ENCODE measurements at places on chromosomes 5 and 9.

GRCh38 chr9:445033-445432, 230.4 kb downstream of the DOCK8 start:
- peak; percentile 70 for DNase-seq

GRCh38 chr5:164191240-164191639, 685.8 kb downstream of the MAT2B start:
- peak; percentile 65 for DNase-seq

GRCh38 chr9:89806371-89807100, 201.7 kb downstream of the GADD45G start:
- no peak for DNase-seq

- no peak for DNase-seq
These were observed 632.6 kb upstream of the EDIL3 start for GRCh38 chr5:85017261-85017660.

- DNase-seq = no peak
These were observed 343 bp downstream of the LMX1B start for GRCh38 chr9:126614088-126614454.

DNA sequence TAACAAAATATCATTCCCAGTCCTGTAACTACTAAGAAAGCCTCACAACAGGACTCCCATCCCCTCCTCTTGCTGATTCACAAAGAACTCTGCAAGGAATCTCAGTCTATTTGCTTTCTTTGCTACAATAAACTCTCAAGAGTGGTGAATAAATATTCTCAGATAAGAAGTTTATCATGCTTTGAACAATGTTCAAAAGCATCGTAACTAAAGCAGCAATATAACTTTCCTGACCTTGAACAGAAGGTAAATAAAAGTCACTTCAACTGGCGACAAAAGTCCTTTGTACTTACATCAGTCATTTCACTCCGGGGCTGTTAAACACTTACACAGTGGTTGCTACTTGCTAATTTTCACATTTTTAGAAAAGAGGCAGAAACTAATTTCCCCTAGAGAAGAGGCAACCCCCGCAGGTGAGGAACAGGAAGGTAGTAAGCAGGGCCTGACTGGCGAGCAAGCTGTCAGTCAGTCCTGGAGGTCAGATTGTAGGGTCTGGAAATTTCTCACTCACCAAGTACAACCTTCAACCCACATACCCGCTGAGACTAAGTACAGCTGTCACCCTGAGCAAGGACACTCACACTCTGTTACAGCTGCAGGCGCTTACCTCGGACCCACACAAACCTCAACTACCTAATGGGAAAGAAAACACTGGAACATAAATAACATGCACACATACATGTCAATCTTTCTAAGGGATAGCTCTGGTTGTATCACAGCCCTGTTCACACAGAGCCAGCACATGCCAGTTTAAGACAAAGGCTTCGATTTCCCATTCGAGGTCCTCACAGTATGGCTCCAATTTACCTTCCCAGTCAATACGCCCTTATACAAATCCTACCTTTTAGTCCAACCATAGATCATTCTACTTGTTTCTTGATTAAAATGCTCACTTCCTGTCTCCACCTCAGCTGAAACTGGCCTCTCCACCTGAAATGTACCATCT, 104.6 kb upstream of the RETREG1 start:
- DNase-seq = no peak

DNA sequence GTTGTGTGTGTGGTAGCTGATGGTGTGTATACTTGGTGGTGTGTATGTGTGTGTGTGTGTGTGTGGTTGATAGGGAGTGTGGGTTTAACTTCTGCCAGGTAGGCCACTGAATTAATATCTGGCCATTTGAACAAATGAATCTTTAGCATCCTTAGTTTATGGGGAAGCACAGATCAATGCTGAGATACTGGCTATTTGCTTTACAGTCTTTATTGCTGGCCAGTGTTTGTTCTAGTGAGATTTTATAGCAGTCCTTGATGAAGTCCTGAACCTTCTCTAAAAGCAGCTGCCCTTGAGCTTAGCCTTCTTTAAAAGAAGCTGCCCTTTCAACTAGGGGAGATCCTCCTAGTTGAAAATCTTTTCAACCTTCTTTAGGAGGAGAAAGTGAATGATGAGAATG, 69.3 kb downstream of the MACIR start:
- DNase-seq = no peak

- DNase-seq = no peak
These were observed 38.0 kb downstream of the VAV2 start for GRCh38 chr9:133953976-133954709.

- peak; percentile 29 for DNase-seq
These were observed at the start of gene TENT4A for GRCh38 chr5:6713274-6714225. Gene TENT4A, plus strand, starts transcription at chr5:6713432. Its CDS starts 552 bp downstream, at chr5:6713984.

- DNase-seq = no peak
These were observed 865.0 kb upstream of the ACO1 start for GRCh38 chr9:31519424-31519823.

GRCh38 chr5:90484540-90484939, 9.9 kb downstream of the POLR3G start:
- DNase-seq = no peak

GRCh38 chr9:80501635-80502034, 929.9 kb downstream of the TLE4 start:
- no peak for DNase-seq

DNA sequence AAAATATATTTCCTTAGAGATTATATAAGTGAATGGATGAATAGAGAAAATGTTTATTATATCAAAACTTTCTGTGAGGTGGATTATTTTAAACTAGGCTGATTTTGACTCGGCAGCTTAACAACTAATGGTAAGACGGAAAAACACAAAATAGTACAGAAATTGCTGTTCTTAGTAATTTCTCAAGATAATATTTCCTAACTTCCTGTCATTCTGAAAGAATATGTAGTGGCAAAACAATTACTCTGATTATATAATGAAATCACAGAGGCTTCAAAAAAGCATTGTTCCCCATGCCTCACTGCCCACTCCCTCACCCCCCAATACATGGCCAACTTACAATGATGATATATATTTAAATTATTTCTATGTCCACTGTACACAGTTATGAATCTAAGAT, 85.4 kb downstream of the YTHDC2 start:
- DNase-seq = no peak

DNA sequence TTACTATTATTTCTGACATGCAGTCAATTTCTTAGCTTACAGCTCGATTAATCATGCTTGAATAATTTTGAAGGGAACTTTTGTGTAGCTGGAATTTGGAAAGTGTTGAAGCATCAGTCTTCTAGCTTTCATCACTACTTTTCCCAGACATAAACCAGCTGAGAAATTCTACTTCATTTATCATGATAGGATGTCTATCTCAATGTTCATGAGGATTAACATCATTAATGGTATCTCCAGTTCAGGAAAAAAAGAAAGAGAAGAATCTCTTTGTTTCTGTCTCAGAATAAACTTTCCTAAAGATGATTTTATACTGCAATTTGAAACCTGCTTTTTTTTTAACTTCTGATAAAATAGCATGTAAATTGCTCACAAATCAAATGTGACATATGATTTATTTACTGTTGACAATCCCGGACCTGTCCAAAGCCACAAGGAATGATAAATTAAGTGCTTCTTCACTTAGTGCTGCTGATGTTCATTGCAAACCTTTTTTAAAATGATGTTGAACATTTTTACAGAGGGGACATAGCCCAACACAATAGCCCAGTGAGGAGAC, 412.1 kb upstream of the CLINT1 start:
- DNase-seq = no peak

DNA sequence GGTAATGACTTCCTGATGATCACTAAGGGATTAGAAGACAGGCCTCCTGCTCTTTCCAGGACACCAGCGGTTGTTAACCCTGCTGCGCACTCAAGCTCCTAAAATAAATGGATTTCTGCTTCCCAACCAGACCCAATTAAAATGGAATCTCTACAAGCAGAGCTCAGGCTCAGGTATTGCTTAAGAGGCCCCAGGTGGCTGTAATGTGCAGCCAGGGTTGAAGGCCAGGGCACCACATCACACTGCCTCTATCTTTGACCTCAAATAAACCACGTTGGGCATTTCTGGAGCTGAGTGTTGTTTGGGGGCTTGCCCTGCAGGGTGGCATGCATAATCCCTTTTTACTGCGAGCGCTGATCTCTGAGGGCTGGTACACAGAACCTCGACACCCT, 108.0 kb downstream of the FBXO38 start:
- no peak for DNase-seq

DNA sequence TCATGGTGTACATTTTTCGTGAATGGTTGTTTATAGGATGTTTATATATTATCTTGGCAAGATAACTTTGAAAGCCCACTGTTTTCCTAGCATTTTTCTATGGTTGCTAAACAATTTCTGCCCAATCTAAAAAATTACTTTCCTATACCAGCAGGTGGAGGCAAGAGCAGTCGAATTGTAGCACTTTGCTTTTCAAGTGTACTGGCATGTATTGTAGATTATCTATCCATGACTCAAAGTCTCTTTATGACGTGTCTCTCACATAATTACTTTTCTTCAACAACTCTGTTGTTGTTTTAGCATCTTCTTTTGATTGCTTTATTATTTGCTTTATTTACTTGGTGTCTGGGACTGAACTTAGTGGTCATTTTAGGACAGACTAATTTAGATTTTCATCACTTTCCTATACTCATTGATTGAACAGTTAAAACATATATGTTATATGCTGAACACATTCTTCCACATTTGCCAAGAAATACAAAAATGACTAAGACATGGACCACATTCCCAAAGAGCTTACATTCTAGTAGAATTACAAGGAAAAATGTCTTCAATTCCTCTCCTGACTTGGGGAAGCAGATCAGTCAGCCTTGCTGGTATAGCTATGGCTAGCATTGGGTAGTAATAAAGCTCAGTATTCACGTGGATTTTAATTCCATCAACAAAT, 20.7 kb downstream of the NLN start:
- peak; percentile 59 for DNase-seq

- no peak for DNase-seq
These were observed 716 bp downstream of the PROB1 start for GRCh38 chr5:139394123-139394653.

DNA sequence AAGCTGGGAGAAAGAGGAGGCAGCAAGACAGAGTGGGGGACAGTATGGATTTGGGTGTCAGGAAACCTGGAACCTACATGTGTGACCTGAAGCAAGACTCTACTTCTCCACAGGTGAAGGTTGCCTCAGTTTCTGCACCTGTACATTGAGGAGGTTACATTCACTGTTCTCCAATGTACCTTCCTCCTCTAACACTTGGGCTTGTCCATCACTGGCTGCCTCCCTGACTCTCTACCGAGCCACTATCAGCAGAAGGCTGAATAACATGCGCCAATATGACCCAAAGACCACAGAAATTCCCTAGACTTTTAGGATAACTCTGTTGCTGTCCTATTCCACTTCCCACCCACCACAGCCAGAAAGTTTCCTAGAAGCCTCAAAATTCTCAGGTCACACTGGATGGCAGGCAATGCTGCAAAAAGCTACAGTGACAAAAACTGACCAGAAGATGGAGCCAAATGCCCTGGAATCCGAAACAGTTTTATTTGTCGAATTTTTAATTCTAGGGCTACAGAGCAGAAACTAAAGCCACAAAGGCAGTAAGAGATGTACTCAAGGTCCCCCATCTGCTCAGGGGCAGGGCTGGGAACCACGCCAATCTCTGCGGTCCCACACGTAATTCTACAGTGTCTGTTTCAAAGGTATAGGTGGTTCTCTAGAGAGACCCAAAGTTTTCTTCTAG, 64.4 kb downstream of the FAM114A2 start:
- peak; percentile 70 for DNase-seq

DNA sequence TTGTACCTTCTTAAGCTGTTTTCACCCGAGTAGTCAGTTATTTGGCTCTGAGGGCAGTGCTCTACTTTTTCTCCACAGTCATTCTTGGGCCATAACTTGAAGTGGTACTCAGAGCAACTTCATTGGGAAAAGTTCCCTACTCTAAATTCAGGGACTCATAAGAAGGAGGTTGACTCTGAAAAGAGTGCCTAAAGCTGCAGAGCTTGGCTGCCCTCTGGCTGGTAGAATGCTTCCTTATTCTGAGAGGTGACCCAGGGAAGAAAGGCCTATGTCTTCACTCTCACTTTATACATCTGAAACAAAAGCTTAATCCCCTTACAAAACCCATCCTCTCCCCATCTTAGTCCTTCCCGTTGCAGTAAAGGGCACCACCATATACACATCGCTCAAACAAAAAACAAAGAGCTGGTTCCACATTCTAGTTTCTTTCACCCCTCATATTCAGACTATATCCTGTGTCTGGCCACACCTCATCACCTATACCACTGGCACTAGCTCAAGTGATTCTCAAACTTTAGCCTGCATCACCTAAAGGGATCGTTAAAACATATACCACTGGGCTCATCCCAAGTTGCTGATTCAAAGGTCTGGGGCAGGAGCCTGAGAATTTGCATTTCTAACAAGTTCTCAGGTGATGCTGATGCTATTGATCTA, 7.9 kb downstream of the IGIP start:
- no peak for DNase-seq

Data from umbilical cord (tissue), 2 donors.